Activated T-helper 1 cell treated with anti-CD3 and anti-CD28 coated beads, Interleukin-12 subunit alpha, Interleukin-12 subunit beta, Interleukin-2, Interleukin-4 antibody, amounts not matched to agents 30 ng/mL and 10 ng/mL and 1 ng/mL, durations not matched to agents 14 hours and 24 hours and 36 hours (primary cell): ENCODE measurements at places on chromosomes 5 and 9. TPM values are rescaled to one million over a fixed set of nuclear protein-coding genes. Genes with fewer than 3 reads are reported as not detected.
A peak's percentile ranks its signal among the peaks of the same experiment; 100 is the strongest.

The EXD3 gene
- total RNA-seq, result 4.8 and 4.9 TPM in 2 replicates

The GFI1B gene
- not detected in 2 replicates for total RNA-seq

DNA sequence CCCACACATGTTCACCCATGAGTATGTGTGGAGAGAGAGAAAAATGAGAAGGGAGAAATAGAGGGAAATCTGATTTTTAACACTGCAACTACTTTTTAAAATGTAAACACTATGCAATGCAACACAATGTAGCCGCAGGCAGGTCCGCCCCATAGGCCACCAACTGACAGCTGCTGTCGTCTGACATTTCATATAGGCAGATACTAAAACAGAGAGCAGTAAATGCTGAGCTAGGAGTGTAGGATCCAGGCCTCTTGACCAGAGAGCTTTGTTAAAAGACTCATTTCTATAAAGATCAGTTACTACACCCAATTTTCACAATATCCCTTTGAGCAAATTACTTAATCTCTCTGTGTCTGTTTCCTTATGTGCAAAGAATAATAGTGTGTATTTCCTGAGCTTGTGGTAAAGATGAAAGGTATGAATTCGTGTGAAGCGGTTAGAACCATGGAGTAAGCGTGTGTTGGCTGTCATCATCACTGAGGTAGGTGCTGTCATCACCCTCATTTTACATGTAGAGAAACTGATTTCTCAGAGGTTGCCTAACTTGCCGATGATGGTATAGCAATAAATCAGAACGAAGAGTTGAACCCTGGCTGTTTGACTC, 55.2 kb upstream of the PDE8B start:
- no peak for DNase-seq

The TLX3 gene
- not detected in 2 replicates for total RNA-seq

DNA sequence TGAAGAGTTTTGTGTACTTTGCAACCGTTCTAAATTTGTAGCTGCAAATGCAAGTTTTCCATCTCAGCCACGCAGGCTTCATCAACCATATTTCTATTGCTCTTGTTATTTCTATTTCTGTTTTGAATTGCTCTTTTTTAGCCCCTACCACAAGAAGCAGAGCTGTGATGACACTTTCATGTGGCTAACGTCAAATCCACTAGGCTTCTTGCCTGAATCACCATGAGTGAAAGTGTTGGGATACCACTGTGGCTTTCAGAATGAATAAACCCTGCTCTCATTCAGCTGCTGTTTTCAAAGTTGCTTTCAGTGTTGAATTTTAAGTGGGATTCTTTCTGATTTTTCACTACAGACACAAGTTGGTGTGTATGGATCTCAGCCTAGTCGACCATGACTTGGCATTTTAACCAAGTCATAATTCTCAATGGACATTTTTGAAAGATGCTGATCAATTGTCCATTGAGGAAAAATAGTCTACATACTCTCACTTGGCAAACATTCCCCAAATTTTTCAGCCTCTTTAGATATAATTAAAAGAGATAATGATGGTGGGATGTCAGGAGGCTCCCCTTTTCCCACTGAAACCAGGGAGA, 41.0 kb upstream of the MTAP start:
- DNase-seq, result peak; percentile 46

- no peak for DNase-seq
Measured at GRCh38 chr9:99925541-99925940, 19.1 kb downstream of the STX17 start.

The PCDHA3 gene
- total RNA-seq, result not detected in 2 replicates
